Transverse colon (tissue), 4 donors: ENCODE measurements at places on chromosomes 6 and 20. TPM values are rescaled to one million over a fixed set of nuclear protein-coding genes. Genes with fewer than 3 reads are reported as not detected.

- no peak for DNase-seq
- no peak overlapping the region for H3K4me3 ChIP-seq
Measured at GRCh38 chr6:11586536-11586935, 49.0 kb downstream of the TMEM170B start.

DNA sequence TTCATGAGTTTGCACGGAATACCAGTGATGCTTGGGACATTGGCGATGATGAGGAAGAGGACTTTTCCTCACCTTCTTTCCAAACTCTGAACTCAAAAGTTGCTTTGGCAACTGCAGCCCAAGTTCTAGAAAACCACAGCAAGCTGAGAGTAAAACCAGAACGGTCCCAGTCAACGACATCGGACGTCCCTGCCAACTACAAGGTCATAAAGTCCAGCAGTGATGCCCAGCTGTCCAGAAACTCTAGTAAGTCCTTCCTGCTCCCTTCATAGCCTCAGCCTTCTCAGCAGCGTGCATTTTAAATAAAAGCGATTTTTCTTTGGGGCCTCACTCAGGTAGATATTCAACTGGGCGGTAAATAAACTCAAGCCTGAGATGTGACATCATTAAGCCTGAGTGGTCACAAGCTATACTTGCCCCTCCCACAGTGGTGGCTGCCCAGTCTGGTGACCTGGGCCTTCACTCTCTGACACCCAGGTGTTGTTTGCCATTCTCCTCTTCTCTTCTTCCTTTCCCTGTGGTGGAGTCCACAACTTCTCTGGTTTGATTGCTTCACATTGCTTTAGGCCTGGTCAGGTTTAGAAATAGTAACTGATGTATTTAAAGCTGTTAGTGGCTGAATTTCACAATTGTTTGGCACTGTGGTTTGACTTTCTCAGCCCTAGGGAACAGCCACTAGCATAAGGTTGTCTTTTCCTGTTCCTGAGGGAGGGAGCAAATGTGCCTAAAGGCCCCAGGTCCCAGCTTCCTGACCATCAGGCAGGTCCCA, 21.6 kb upstream of the TMEM217 start:
- no peaks in the 10 kb centered on the region for H3K27me3 ChIP-seq
- H3K36me3 ChIP-seq = peaks cover under 1% of the 10 kb centered on the region
- no peak overlapping the region for H3K4me3 ChIP-seq
- peaks cover 8% of the 10 kb centered on the region for H3K4me1 ChIP-seq
- no peak for DNase-seq

DNA sequence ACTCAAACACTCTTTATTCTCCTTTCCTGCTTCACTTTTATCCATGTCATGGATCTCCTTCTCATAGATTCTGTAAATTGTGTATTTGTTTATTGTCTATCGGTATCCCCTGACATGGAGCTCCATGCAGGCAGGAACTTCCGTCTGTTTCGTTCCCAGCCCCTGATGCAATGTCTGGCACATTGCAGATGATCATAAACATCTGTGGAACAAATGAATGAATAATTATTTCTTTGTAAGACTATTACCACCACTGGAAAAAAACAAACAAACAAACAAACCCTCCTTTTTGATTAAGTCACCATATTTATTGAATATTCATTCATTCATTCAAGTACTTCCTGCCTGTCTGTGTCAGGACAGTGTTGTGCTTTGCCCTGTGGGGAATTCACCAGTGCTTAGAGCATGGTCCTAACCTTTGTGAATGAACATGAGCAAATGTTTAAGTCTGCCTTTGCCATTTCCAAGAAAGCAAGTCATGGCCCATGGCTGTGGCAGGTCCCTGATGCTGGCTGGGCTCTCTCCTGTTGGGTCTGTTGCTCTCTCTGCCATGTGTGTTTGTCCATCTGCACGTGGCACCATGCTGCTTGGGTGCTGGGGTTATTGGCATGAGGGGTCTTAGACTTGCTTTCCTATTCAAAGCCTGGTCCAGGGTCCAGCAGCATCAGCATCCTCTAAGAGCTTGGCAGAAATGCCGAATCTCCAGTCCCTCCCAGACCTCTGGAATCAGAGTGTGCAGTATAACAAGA, 47.5 kb upstream of the NAA20 start:
- no peaks in the 10 kb centered on the region for H3K36me3 ChIP-seq
- no peak overlapping the region for H3K4me3 ChIP-seq
- H3K4me1 ChIP-seq = peaks cover 12% of the 10 kb centered on the region
- H3K27me3 ChIP-seq = no peaks in the 10 kb centered on the region
- no peak overlapping the region for H3K27ac ChIP-seq

GRCh38 chr6:18323935-18324705, 59.8 kb upstream of the DEK start:
- no peak overlapping the region for H3K27ac ChIP-seq
- H3K4me3 ChIP-seq = no peak overlapping the region
- no peaks in the 10 kb centered on the region for H3K27me3 ChIP-seq
- no peaks in the 10 kb centered on the region for H3K4me1 ChIP-seq
- H3K36me3 ChIP-seq = no peaks in the 10 kb centered on the region

GRCh38 chr6:15842727-15843117, 179.9 kb upstream of the DTNBP1 start:
- no peak for DNase-seq
- H3K4me1 ChIP-seq = no peaks in the 10 kb centered on the region
- no peak overlapping the region for H3K27ac ChIP-seq
- H3K36me3 ChIP-seq = no peaks in the 10 kb centered on the region

TPMT gene
- 41.8 TPM for total RNA-seq

DNA sequence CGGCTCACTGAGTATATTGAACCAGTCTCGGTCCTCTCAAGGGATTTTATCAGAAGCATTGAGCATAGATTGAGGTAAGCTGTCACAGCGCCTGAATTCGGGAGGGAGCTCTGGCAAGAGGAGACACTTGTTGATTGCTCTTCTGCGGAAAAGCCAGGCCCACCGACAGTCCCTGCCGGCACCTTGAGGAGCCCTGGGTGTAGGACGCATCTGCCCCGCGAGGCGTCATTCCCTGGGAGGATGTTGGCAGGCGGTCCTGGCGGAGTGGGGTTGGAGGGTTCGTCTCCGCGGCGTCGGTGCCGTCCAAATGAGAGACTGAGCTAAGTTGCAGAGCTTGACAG, 843 bp downstream of the FBXO9 start:
- no peaks in the 10 kb centered on the region for H3K27me3 ChIP-seq
- no peaks in the 10 kb centered on the region for H3K36me3 ChIP-seq
- peaks cover 27% of the 10 kb centered on the region for H3K4me1 ChIP-seq
- peak; percentile 52 for DNase-seq

DNA sequence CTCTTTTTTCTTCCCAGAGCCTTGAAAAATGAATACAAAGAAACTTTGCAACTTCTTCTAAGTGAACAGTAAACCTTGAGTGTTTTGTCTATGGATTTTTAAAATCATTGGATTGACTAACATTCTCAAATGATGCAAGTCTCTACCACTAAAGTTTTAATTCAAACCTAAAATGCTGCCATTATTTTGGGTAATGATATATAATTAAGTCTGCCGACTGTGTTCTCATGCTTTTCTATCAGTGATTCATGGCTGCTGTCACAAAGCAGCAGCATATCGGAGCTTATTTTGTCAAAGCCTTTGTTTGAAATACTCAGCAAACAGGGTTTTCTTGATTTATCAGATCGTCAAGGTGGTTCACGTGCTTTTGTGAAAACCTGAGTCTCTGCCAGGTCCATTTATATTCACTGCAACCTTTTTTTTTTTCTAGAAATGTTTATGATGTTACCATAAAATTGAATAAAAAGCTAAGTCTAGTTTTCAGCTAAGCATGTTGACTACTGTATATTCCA, 96.3 kb downstream of the GJA1 start:
- no peak for DNase-seq
- H3K27ac ChIP-seq = no peak overlapping the region
- no peaks in the 10 kb centered on the region for H3K27me3 ChIP-seq
- no peak overlapping the region for H3K4me3 ChIP-seq
- H3K4me1 ChIP-seq = no peaks in the 10 kb centered on the region

LHFPL5 gene
- total RNA-seq = not detected

DNA sequence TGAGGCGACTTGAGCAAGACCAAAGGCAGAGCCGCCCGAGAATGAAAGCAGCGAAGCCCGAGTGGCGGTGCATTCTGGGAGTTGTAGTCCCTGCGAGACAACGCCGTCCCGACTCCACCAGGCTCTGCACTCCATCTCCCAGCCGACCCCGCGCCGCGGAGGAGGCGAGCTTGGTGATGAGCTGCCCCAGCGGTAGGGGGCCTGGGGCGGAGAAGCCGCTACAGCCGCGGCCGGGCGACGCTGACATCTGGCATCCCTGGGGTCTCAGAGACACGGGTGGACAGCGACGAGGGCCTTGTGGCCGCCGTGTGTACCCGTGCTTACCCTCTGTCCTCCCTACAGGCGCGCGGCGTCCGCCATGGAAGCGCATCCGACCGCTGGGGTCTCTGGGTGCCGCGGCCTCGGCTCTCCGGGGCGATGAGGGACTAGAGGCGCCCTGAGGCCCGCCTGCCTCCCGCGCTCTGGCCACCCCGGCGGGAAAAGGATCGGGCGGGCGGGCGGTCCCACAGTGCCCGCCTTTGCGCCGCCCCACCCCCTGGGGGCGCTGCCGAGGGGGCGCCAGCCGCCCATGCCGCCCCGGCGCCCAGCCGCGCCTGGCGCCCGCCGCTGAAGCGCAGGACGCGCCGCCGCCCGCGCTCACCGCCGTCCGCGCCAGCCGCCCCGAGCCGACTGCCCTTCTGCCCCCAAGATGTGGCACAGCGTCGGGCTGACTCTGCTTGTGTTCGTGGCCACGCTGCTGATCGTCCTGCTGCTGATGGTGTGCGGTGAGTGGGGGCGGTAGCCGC, at the start of gene SMIM13:
TSS of gene SMIM13 (plus strand) at position 209 of the 785 bp plus-strand sequence. CDS start at position 689, 480 bp downstream.
- peak within 1 kb of the TSS; percentile 99 for H3K27ac ChIP-seq
- DNase-seq = peak; percentile 98
- H3K4me1 ChIP-seq = peaks cover 4% of the 10 kb centered on the region
- H3K27me3 ChIP-seq = no peaks in the 10 kb centered on the region
- H3K36me3 ChIP-seq = no peaks in the 10 kb centered on the region

GDAP1L1 gene
- not detected for total RNA-seq

DNA sequence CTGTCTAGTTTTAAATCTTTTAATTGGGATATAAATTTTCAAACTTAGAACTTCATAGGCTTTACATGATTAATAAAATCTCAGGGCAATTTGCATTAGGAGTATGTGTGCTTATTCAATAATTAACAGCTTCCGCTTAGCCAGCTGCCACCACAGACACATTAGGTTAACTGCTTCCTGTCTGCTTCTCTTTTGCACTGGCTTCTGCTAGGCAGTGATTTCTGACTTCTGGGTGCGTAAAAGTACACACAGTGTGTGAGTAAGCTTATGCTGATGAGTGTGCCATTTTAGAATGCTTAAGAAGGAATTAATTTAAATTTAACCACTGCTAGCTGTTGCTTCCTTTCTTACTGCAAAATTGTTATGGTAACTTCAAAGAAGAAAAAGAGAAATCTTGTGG, 73.9 kb downstream of the F13A1 start:
- no peaks in the 10 kb centered on the region for H3K36me3 ChIP-seq
- no peak overlapping the region for H3K4me3 ChIP-seq
- no peak for DNase-seq
- no peaks in the 10 kb centered on the region for H3K4me1 ChIP-seq

AURKA gene
- total RNA-seq = 3.2 TPM

GRCh38 chr6:43764772-43765171, 5.2 kb upstream of the VEGFA start:
- H3K27ac ChIP-seq = no peak overlapping the region
- no peak overlapping the region for H3K4me3 ChIP-seq
- H3K36me3 ChIP-seq = no peaks in the 10 kb centered on the region
- no peak for DNase-seq
- peaks cover 27% of the 10 kb centered on the region for H3K4me1 ChIP-seq

DNA sequence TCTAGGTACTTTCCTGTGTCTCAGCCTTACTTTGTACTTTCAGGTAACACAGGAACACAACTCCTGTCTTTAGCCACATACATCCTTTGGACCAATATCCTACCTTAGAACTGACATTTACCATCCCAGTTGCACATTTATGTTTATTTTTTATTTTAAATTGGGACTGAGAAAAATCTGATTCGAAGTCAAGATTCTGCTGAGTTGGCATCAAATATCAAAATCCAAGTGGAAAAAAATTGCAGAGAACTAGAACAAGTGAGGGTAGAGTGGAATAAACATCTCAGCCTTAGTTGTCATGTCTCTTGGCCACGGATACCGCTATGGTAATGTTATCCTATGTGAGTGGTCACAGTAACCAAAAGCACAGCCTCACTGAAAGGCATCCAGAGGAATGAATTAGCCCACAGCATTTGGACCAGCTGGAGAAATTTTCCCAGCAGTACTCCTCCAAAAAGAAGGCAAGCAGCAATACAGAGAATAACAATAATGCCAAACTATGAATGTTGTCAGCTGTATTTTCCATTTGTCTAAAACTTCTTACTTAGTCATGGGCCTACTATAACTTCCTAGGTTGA, 17.6 kb upstream of the EYA4 start:
- no peak overlapping the region for H3K4me3 ChIP-seq
- no peak overlapping the region for H3K27ac ChIP-seq
- no peaks in the 10 kb centered on the region for H3K4me1 ChIP-seq

DNA sequence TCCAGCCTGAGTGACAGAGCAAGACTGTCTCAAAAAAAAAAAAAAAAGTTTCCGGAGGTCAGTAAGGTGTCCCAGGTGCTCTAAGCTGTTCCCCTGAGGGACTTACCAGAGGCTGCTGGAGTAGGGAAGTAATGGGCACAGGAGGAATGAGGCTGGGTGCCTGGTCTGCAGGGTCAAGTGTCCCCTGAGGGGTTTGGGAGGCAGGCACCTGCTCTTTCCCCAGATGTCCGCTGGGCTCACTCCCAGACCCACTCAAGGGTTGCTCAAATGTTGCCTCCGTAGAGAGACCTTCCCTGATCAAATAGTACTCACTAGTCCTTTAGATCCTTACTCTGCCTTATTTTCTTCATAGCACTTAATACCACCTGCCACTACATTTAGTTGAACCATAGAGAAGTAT, 5.4 kb upstream of the MAPK13 start:
- H3K4me3 ChIP-seq = no peak overlapping the region
- no peaks in the 10 kb centered on the region for H3K27me3 ChIP-seq
- H3K36me3 ChIP-seq = no peaks in the 10 kb centered on the region
- peaks cover 26% of the 10 kb centered on the region for H3K4me1 ChIP-seq
